ENCODE measurements at places on chromosomes 13 and 19. TPM values are rescaled to one million over a fixed set of nuclear protein-coding genes. Genes with fewer than 3 reads are reported as not detected.

The GAPDHS gene
- not detected for total RNA-seq

The EID2B gene
- 3.4 TPM for total RNA-seq

DNA sequence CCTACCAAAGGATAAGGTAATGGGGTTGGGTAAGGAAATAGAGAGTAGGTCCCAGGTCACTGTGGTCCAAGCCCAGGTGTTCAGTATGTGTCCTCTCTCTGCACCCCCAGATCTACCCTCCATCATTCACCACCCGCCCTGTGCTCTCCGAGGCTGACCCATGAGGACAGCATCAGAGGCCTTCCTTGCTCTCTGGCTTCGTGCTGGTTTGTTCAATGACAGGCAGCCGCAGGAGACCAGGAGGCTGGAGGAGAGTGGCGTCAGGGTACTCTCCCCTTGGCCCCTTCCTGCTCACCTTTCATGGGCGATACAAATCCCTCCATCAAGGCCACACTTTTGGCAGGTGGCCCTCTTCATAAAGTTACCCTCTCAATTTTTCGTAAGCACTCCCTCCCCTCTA is 1.7 kb downstream of the TUBA3C start:
- H3K4me1 ChIP-seq = no peaks in the 10 kb centered on the region
- H3K27ac ChIP-seq = no peak overlapping the region
- H3K4me3 ChIP-seq = no peak overlapping the region
- DNase-seq = no peak

The ATP12A gene
- 4.9 TPM for total RNA-seq

GRCh38 chr13:100984085-100984705 is 309.6 kb upstream of the TMTC4 start:
- H3K27ac ChIP-seq = no peak overlapping the region
- no peaks in the 10 kb centered on the region for H3K4me1 ChIP-seq
- H3K27me3 ChIP-seq = no peaks in the 10 kb centered on the region
- no peak for DNase-seq

The ATCAY gene
- total RNA-seq = not detected

DNA sequence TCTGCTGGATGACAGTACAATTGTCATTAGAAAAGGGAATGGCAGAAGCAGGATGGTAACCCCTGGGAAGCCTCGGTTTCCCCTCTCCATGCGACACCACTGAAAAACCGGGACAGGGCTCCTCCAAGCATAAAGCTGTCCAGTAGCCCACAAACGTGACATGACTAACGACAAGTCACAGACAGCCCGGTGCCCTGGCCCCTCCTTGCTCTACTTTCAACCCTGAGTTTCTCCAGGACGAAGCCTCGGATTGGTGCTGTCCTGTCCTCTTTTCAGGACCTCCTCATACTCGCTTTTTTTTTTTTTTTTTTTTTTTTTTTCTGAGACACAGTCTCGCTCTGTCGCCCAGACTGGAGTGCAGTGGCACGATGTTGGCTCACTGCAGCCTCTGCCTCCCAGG is 16.3 kb downstream of the DPP9 start:
- no peak overlapping the region for H3K27ac ChIP-seq
- no peaks in the 10 kb centered on the region for H3K27me3 ChIP-seq
- peaks cover 15% of the 10 kb centered on the region for H3K36me3 ChIP-seq
- peaks cover 8% of the 10 kb centered on the region for H3K4me1 ChIP-seq
- no peak for DNase-seq

The CEACAM7 gene
- not detected for total RNA-seq

GRCh38 chr13:99385161-99385560 is 78.0 kb upstream of the GPR183 start:
- H3K4me1 ChIP-seq = peaks cover 86% of the 10 kb centered on the region
- H3K27me3 ChIP-seq = no peaks in the 10 kb centered on the region

DNA sequence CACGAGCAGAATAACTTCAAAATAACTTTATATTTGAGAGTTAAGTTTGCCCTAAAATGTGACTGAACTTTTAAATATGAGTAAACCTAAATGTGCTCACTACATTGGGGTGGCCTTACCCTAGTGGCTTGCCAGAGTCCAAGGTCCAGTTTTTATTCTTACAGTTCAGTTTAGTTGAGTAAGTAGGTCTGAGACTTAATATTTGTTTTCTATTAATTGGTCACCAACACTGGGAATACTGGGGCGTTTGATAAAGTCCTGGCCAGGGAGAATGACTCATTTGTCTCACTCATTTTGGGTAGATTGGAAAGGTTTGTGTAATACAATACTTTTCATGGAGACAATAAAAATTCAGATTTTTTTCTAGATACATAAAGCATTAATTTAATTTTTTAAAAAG is 127.8 kb upstream of the SPATA13 start:
- no peaks in the 10 kb centered on the region for H3K4me1 ChIP-seq
- H3K4me3 ChIP-seq = no peak overlapping the region

DNA sequence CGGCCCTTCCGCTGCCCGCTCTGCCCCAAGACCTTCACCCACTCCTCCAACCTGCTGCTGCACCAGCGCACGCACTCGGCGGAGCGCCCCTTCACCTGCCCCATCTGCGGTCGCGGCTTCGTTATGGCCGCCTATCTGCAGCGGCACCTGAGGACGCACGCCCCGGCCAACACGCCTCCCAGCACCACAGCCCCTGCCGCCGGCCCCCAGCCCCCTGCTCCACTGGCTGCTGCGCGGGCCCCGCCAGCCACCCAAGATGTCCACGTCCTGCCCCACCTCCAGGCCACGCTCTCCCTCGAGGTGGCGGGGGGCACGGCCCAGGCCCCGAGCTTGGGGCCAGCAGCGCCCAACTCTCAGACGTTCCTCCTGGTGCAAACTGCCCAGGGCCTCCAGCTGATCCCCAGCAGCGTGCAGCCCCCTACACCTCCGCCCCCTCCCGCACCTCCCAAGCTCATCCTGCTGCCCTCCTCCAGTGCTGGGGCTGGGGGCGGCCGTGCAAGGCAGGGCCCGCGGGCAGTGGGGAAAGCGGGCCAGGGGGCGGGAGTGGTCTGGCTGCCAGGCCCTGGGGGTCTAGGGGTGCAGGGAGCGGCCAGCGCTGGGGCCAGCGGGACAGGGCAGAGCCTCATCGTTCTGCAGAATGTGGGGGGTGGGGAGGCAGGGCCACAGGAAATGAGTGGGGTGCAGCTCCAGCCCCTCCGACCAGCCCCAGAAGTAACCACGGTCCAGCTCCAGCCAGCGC is 1.9 kb upstream of the NAT14 start:
- H3K27me3 ChIP-seq = no peaks in the 10 kb centered on the region
- no peak overlapping the region for H3K4me3 ChIP-seq
- DNase-seq = no peak

DNA sequence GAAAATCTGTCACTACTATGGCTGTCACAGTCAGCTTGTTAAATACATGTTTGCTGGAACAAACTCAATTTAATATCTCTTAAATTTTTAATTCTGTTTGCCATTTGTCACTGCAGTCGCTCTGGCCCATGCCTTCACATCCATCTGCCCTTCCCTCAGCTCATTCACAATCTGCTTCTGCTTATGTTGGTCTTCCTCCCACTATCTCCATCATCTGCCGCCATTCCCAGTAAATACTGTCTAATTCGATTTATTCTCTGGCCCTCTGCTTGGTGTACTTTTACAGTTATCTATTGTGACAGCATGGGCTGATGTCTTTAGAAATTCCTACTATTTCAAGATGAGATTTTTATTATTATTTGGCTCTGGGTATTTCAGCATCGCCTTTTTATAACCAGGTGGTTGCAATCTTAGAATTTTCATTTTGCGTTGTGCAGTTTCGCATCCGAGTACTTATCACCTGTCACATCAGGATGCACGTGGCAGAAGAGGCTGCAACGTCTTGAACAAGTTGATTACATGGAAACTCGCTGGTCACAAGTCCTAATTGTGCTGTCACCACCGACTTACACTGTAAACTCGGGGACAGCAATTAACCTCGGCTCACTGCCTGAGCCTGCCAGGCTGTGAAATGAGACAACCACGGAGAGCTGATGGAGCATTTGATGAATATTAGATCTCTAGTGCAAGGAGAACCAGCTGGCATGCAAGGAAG is 158.4 kb downstream of the MYO16 start:
- H3K27ac ChIP-seq = no peak overlapping the region
- H3K4me3 ChIP-seq = no peak overlapping the region
- no peak for DNase-seq
- no peaks in the 10 kb centered on the region for H3K4me1 ChIP-seq

GRCh38 chr13:66618702-66619101 is 611.4 kb downstream of the PCDH9 start:
- H3K4me1 ChIP-seq = no peaks in the 10 kb centered on the region
- H3K36me3 ChIP-seq = no peaks in the 10 kb centered on the region
- no peak for DNase-seq

GRCh38 chr13:67091603-67092002 is 138.5 kb downstream of the PCDH9 start:
- no peak overlapping the region for H3K4me3 ChIP-seq
- no peak for DNase-seq
- H3K4me1 ChIP-seq = no peaks in the 10 kb centered on the region
- H3K27me3 ChIP-seq = no peaks in the 10 kb centered on the region

- H3K27me3 ChIP-seq = no peaks in the 10 kb centered on the region
- H3K36me3 ChIP-seq = no peaks in the 10 kb centered on the region
- no peaks in the 10 kb centered on the region for H3K4me1 ChIP-seq
- no peak overlapping the region for H3K4me3 ChIP-seq
Measured at GRCh38 chr13:62908321-62908720, 1492.7 kb upstream of the PCDH20 start.

GRCh38 chr13:69194130-69194529 is 913.5 kb upstream of the ATXN8OS start:
- no peaks in the 10 kb centered on the region for H3K27me3 ChIP-seq
- H3K27ac ChIP-seq = no peak overlapping the region
- H3K4me1 ChIP-seq = no peaks in the 10 kb centered on the region
- no peaks in the 10 kb centered on the region for H3K36me3 ChIP-seq

The ZNF526 gene
- 20.5 TPM for total RNA-seq

DNA sequence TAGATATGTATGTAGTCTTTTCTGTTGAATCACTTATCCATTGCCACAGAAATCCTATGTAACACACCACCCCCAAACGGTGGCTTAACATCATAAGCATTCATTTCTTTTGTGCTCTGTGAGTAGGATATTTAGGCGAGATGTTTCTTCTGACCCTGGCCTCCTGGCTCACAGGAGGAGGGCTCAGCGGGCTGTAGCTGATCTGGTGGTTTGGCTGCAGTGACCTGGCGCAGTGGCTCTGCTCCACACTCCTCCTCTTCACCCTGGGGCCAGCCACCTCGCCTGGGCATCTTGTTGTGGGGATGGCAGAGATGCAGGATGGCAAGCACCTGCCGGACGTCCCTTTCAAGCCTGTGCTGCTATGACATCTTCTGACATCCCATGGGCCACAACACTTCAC is 147.1 kb upstream of the IRS2 start:
- H3K27me3 ChIP-seq = no peaks in the 10 kb centered on the region
- no peak overlapping the region for H3K4me3 ChIP-seq
- no peaks in the 10 kb centered on the region for H3K36me3 ChIP-seq
- H3K4me1 ChIP-seq = no peaks in the 10 kb centered on the region

DNA sequence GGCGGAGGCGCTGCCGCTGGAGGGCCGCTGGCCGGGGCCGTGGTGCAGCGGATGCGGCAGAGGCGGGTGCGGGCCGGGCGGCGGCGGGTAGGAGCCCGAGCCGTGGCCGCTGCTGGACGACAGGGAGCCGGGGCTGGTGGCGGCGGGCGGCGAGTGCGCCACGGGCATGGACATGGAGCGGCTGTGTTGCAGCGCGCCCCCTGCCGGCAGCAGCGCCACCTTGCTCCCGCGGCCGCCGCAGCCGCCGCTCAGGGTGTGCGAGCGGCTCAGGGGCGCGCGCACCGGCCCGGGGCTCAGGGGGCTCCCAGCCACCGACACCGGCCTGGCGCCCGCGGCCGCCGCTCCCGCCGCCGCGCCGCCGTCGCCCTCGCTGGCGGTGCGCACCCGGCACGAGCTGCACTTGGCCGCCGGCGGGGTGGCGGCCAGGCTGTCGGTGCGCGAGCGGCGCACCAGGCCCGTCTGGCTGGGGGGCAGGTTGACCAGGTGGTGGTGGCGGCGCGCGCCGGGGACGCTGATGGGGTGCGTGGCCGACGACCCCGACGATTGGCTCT is 1.7 kb downstream of the IRS2 start:
- H3K27me3 ChIP-seq = no peaks in the 10 kb centered on the region
- no peak overlapping the region for H3K4me3 ChIP-seq
- H3K4me1 ChIP-seq = peaks cover 21% of the 10 kb centered on the region
- DNase-seq = peak; percentile 58
- no peak overlapping the region for H3K27ac ChIP-seq

The ZMYM2 gene
- 41.4 TPM for total RNA-seq

DNA sequence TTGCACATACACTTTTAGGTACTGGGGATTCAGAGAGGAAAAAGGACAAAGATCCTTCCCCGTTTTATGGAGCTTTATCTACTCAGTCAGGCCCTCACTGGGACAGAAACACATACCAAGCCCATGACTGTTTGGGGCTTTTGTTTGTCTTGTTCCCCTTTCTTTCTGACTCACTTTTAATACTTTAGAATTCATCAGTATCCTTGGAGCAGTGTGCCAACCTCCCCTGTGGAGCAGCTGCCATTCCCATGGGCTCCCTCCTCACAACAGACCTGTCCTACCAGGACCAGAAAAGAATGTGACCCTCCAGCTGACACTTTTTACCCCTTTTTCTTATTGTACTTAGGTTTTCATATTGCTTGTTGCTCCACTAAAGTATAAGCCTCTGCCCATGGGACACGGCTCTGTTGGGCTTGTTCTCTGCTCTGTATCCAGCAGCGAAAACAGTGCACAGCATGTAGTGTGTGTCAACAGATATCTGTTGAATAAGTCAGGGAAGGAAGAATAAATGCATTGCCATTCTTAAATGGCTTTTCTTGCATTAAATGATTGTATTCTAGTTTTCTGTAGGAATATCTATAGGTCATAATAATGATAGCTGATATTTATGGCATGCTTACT is 431.1 kb downstream of the EFNB2 start:
- DNase-seq = no peak
- no peak overlapping the region for H3K4me3 ChIP-seq
- H3K27ac ChIP-seq = no peak overlapping the region
- H3K36me3 ChIP-seq = no peaks in the 10 kb centered on the region
- H3K4me1 ChIP-seq = no peaks in the 10 kb centered on the region
- H3K27me3 ChIP-seq = no peaks in the 10 kb centered on the region

The NAPSA gene
- 19.7 TPM for total RNA-seq

The TMEM38A gene
- total RNA-seq = 0.50 TPM

DNA sequence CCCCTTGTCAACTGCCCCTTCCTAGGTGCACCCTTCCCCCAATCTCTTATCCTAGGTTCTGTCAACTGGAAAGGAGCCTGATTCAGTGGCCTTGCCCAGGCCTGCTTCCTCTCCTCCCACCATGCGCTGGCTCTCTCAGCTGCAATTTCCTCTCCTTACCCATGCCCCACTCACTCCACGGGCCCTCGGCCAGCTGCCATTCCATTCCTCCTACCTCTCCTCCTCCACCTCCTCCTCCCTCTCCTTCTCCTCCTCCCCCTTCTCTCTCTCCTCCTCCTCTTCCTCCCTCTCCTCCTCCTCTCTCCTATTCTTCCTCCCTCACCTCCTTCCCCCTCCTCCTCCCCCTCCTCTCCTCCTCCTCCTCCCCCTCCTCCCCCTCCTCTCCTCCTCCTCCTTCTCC is 9.6 kb upstream of the TIMM44 start:
- no peaks in the 10 kb centered on the region for H3K4me1 ChIP-seq
- no peaks in the 10 kb centered on the region for H3K36me3 ChIP-seq
- no peaks in the 10 kb centered on the region for H3K27me3 ChIP-seq
- no peak overlapping the region for H3K27ac ChIP-seq
- no peak for DNase-seq

Measured in CD8-positive, alpha-beta memory T cell (primary cell).